ENCODE measurements at places on chromosomes 5 and 9.

DNA sequence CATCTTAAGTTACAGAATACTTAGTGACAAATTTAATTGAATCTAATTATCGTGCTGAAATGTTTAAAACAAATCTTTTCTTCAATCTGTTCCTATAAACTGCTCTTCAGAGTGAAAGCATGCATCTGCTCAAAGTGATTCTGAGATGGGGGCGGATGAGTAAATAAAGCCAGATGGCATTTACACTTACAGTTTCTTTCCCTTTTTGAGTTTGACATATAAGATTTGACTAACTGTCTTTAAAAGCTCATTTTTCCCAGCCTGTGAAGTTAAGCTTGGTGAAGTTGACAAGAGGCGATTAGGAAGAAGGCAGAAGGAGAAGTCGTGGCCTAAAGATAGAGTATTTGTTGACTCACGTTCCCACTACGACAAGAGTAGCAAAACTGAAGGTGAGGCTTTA, 137.4 kb downstream of the LPAR1 start:
- no peak for DNase-seq

- DNase-seq: no peak
Measured at GRCh38 chr9:113568571-113569321, 105.2 kb downstream of the RGS3 start.

GRCh38 chr9:109092587-109092986, 27.2 kb downstream of the TMEM245 start:
- no peak for DNase-seq

- no peak for DNase-seq
Measured at GRCh38 chr9:13439685-13440476, 160.4 kb upstream of the MPDZ start.

GRCh38 chr9:26231391-26231790, 553.1 kb upstream of the TUSC1 start:
- no peak for DNase-seq

- DNase-seq: no peak
Measured at GRCh38 chr5:72427488-72428437, 79.4 kb downstream of the ZNF366 start.

- DNase-seq: no peak
Measured at GRCh38 chr9:7209990-7210389, 452.2 kb downstream of the KDM4C start.

DNA sequence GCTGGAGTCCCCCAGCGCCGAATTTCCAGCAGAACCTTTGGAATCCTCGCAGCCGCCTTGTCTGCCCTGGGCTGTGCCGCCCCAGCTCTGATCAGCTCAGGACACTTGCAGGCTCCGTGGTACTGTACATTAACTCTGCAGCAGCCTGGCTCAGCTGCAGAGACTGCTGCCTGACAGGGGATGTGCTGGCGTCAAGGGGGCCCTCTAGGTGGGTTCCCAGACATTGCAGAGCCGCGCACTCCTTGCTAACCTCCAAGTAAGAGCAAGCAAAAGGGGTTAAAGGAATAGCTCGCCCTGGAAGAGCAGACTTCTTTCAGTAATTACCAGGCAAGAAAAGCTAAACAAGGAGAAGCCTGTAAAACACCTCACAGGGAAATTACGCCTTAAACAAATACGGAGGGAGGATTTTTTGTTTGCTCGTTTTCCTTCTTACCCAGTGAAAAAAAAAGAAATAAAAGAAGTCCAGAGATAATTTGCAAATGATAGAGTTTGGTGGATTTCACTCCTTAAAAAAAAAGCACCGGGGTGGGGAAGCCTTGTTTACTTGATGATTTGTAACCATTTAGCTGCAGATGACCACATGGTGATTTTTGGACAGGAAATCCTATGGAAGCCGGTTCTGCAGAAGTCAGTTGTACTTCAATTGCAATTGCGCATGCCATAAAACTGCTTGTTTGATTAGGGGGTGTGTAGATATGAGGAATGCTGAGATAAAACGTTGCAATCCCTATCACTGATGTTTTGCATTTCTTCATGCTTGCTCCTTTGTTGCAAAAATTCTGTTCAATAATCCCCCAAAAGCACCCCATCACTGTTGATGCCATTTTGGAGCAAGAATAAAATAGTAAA, 305.8 kb downstream of the PDE4D start:
- DNase-seq: no peak

GRCh38 chr5:72722792-72723452, 93.5 kb upstream of the TNPO1 start:
- DNase-seq: no peak

DNA sequence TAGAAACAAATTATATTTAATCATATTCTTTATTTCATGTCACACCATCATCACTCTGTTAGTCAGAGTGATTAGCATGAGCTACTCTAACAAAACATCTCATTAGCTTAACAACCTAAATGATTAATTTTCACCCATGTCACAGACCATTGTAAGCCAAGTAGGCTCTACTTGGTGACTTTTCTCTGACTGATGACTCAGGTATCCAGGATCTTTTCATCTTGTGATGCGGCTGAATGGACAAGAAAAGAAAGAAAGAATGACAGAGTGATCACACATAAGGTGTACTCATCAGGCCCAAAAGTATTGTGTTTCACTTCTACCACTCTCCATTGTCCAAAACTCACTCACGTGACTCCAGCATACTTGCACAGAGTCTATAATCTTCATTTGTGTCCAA, 299.3 kb downstream of the ANXA1 start:
- no peak for DNase-seq

DNA sequence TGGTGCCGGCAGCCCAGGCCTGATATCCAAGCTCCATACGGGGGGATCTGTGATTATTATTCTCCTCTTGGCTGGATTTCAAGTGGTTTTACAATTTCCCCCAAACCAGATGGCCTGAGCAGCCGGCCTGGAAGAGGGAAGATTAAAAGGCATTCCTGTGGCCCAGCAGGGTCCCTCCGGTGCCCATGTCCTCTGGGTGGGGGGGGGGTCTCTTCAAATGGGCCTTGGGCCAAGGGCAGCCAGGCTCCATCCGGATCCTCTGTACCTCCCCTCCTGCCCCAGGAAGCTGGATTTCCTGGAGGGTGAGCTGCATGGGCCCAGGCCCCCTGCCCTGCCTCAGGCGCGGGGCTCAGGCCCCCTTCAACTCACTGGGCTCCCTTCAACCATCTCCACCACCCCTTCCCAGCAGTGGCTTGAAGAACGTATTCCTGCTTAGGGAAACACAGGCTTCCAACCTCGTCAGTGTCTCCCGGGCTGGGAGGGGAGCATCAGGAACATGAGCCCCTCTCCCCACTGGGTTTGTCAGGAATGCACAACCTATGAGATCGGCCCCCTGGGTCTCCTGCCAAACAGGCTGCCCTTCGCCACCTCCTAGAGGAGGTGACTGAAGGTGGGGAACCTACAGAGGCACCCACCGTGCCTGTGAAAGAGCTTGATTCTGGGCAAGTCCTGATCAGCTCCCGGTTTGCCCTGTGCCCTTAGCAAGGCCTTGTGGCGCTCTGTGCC, 62.9 kb upstream of the ORM1 start:
- DNase-seq: no peak

DNA sequence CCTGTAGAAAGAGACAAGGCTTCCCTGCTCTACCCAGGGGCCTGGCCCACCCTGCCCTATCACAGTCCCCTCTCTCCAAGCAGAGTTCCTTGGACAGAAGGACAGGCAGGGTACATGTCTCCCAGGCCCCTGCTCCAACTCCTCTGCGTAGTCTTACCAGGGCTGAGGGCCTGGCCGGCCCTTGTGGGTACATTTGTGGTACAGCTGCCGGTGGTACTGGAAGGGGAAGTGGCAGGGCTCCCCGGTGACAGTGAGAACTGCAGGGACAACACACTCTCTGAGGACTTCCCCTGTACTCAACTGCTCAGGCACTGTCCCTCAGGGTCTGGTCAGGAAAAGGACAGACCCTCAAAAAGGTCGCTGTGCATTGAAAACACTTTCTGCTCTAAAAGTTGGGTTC, 3.6 kb downstream of the F12 start:
- no peak for DNase-seq

GRCh38 chr5:44619875-44620610, 188.7 kb upstream of the MRPS30 start:
- DNase-seq: no peak

GRCh38 chr5:113162770-113163169, 186.2 kb downstream of the DCP2 start:
- DNase-seq: no peak

DNA sequence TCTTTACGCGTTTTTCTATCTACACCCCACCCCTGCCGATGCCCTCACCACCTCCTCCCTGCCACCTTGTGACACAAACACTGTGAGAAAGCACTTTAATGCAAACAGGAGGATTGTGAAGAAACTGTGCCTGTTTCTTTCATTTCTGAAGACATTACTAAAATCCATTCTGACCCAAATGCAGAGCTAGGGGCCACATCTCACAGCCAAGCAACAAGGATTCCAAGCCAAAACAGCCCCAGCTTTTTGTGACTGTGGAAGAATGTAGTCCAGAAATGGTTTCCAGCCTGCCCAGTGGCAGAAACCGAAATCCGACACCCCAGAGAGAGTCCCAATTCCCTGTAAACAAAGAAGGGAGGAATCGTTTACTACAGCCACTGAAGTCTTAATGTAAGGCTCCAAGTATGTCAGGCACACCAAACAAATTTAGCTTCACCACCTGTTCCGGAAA, 190.9 kb downstream of the TTC39B start:
- DNase-seq: no peak

- DNase-seq: no peak
Measured at GRCh38 chr5:165272436-165272835, 1767.0 kb downstream of the MAT2B start.

- DNase-seq: no peak
Measured at GRCh38 chr5:175880213-175880612, 8.8 kb downstream of the CPLX2 start.

- DNase-seq: no peak
Measured at GRCh38 chr9:138097501-138097991, 220.0 kb downstream of the CACNA1B start.

DNA sequence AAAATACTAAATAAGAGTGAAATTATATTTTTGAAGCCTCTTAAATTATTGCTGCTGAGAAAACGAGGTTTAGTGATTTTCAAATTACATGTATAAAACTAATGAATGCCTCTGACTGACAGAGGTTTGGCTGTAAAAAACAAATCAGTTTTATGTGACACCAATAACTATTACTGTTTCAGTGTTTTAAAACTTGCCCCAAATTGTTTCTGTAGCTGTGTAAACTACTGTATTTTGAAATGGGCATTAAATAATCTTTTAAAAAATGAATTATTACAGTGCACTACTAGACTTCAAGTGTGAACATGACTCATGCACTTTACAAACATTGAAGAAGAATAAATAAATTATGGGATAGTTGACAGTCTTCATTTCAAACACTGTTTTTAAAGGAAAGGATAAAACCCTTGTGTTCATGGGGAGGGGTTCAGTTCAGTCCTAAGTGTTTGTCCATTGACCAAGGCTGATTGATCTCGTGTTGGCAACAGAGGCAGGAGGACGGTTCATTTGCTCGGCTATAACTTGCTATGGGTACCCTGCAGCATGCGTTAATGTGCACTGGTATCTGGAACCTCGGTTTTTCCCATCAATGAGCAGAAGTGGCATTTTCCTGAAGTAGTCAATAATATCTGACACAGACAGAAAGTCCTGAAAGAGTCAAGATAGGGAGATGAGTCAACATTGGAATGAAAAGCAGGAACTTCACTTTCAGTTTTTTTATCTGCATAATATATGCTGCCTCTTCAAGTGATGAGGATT, 15.6 kb downstream of the C5orf58 start:
- DNase-seq: no peak

- no peak for DNase-seq
Measured at GRCh38 chr5:94771742-94772141, 153.3 kb downstream of the SLF1 start.

DNA sequence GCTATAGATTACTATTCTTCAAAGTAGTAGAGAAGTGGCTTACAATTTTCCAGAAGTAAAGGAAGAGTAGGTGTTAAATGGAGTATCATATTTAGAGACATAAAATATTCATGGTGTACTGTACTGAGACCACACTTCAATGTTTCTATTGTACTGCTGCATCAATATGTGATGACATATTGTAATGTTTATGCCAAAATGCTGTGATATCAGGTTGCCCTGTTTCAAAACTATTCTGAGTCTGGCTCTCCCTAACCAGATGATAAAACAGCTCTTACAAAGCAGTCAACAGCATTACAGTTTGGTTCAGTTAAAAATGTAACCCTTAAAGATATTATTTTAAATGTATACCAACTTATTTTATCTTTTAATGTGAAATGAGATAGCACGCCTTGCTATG, 30.8 kb upstream of the ACOT12 start:
- DNase-seq: no peak

DNA sequence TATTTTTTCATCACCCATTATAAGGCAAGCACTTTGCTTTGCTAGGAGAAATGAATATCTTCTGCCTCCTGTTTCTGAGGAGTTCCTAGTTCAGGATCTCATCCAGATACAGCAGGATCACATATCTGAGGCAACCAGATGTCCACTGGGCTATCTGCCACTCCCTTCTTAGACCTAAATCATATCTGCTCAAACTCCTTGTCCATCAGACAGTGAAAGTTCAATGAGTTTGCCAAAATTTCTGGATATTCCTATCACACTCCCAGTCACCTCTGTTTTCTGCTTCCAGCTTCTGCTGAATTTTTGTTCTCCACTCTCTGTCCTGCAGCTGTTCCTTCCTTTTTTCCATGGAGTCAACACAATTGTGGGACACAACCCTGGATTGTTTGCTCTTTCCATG, 54.2 kb upstream of the BASP1 start:
- DNase-seq: no peak

- peak; percentile 26 for DNase-seq
Measured at GRCh38 chr5:96807075-96807654, 580 bp downstream of the ERAP1 start.

GRCh38 chr5:113526421-113526820, 12.9 kb downstream of the YTHDC2 start:
- no peak for DNase-seq

DNA sequence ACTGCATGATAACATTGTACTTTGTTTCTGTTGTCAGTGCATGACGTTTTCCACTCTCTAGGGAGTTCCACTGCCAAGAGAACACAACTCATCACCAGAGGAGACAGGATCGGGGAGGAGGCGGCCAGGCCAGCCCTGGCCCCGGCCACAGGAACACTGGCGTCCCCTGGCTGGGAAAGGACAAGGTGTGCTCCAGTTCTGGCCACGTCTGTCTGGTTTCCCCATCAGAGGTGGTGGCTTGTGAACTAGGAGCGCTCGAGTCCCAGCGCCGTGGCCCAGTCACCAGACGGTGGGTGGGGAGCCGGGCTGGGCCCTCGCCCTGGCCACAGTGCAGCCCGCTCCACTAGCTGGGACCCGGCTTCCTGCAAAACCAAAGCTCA, 211.9 kb upstream of the IRX4 start:
- no peak for DNase-seq

- DNase-seq: no peak
Measured at GRCh38 chr9:7139886-7140285, 382.1 kb downstream of the KDM4C start.

- no peak for DNase-seq
Measured at GRCh38 chr9:135043345-135043744, 44.1 kb upstream of the OLFM1 start.

DNA sequence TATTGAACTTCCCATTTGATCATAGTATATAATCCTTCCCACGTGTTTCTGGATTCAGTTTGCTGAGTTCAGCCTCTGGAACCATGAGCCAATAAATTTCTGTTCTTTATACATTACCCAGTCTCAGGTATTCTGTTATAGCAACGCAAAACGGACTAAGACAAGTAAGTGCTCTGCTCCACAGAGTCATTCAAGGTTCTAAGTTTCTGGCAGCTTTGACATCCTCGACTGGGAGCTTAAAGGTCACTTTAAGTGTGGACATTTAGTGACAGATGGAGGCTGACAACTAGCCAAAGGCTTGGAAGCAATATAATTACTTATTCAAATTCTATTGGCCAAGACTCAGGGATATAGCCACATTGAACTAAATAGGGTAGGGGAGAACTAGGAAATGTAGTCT, 177.7 kb upstream of the RASEF start:
- DNase-seq: no peak

- no peak for DNase-seq
Measured at GRCh38 chr5:55471468-55471867, 63.3 kb downstream of the PLPP1 start.

All from GM18507 (cell line).